Breast epithelium (tissue), 4 donors: ENCODE measurements at places on chromosomes 2 and 18. TPM values are rescaled to one million over a fixed set of nuclear protein-coding genes. Genes with fewer than 3 reads are reported as not detected.

The SANBR gene
- total RNA-seq = 9.2 TPM

DNA sequence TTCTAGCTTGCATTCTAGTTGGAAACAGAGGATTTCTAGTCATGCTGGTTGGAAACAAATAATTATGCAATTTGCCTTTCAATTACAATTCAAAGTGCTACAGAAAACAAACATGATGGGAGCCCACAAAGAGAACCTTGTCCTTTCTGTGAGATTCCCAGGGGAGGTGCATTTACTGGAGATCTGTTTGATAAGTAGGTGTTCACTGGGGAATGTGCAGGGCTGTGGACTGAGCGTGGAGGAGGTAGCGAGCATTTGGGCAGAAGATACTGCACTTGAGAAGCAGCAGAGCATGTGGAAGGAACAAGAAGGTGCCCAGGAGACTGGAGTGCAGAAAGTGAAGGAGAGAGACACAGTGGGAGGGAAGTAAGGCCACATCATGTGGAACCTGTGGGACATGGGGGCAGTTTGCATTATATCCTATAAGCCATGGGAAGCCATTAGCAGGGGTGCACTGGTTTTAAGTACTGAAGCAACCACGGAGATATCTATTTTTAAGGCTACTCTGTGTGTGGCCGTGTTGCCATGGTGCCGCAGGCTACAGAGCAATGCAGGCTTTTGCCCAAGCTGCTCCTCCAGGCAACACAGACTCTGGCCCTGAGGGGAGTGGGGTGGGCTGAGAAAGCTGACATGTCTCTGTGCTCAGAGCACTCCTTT lies 154.0 kb downstream of the ANTXR1 start:
- no peak for DNase-seq
- H3K36me3 ChIP-seq = no peaks in the 10 kb centered on the region
- H3K27ac ChIP-seq = no peak overlapping the region
- H3K27me3 ChIP-seq = no peaks in the 10 kb centered on the region

DNA sequence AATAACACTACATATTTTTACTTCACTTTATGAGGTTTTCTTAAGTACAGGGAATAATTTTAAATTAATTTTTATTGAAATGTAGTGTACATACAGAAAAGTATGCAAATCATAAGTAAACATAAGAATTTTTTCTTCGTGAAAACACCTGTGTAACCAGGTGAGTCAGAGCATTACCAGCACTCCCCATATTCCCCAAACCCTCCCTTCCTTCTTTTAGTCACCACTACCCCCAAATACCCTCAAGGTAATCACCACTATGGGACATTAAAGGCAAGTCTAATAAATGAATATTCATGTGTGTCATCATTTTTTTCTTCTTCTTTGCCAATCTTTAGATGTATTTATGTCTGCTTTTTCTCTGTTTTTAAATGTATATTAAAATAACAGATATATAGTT lies 139.9 kb upstream of the LTBP1 start:
- H3K27ac ChIP-seq = no peak overlapping the region
- H3K4me1 ChIP-seq = no peaks in the 10 kb centered on the region
- H3K4me3 ChIP-seq = no peak overlapping the region
- no peaks in the 10 kb centered on the region for H3K27me3 ChIP-seq
- DNase-seq = no peak

The TFCP2L1 gene
- 90.3 TPM for total RNA-seq

DNA sequence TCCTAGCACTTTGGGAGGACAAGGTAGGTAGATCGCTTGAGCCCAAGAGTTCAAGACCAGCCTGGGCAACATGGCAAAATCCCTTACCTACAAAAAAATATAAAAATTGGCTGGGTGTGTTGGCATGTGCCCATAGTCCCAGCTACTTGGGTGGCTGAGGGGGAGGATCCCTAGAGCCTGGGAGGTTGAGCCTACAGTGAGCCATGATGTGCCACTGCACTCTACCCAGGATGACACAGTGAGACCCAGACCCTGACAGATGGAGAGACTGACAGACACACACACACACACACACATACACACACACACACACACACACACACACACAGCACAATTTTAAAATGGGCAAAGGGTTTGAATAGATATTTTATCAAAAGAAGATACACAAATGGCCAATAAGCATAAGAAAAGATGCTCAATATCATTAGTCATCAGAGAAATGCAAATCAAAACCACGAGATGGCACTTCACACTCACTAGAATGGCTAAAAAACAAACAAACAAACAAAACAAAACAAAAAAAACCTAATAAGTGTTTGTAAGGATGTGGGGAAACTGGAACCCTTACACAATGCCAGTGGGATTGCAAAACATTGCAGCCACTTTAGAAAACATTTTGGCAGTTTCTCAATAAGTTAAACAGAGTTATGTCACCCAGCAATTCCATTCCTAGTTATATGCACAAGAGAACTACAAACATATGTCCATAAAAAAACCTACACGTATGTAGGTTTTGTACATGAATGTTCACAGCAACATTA lies 42.3 kb downstream of the BAZ2B start:
- H3K4me1 ChIP-seq = no peaks in the 10 kb centered on the region
- no peaks in the 10 kb centered on the region for H3K27me3 ChIP-seq
- no peak overlapping the region for H3K4me3 ChIP-seq
- H3K36me3 ChIP-seq = no peaks in the 10 kb centered on the region
- DNase-seq = no peak

DNA sequence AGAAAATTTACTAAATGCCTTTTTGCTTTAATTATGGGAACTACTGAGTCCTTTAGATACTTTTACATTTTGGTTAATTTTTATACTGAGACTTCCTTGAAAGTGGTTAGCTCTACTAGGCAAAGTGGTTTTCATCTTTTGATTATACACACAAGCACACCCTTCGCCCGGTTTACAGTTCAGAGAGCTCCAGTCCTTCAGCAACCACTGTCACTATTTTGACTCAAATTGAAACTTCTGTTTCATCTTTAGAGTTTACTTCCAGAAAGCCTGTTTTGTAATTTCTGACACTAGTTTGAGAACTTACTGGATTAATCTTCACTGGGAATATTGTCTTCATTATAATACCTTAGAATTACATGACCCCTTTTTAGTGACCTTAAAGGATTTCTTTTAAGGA lies 140.3 kb upstream of the FOSL2 start:
- no peaks in the 10 kb centered on the region for H3K36me3 ChIP-seq
- no peaks in the 10 kb centered on the region for H3K4me1 ChIP-seq
- DNase-seq = no peak
- no peak overlapping the region for H3K4me3 ChIP-seq
- H3K27me3 ChIP-seq = no peaks in the 10 kb centered on the region

GRCh38 chr2:210162466-210163124 lies 8.6 kb downstream of the KANSL1L start:
- H3K4me3 ChIP-seq = no peak overlapping the region
- H3K4me1 ChIP-seq = no peaks in the 10 kb centered on the region
- no peaks in the 10 kb centered on the region for H3K36me3 ChIP-seq

GRCh38 chr18:9495916-9496705 lies 20.8 kb downstream of the RALBP1 start:
- DNase-seq = no peak
- H3K4me3 ChIP-seq = no peak overlapping the region
- no peaks in the 10 kb centered on the region for H3K4me1 ChIP-seq
- no peaks in the 10 kb centered on the region for H3K27me3 ChIP-seq

The TEX44 gene
- total RNA-seq = not detected
